ENCODE measurements at places on chromosomes 5 and 9.

DNA sequence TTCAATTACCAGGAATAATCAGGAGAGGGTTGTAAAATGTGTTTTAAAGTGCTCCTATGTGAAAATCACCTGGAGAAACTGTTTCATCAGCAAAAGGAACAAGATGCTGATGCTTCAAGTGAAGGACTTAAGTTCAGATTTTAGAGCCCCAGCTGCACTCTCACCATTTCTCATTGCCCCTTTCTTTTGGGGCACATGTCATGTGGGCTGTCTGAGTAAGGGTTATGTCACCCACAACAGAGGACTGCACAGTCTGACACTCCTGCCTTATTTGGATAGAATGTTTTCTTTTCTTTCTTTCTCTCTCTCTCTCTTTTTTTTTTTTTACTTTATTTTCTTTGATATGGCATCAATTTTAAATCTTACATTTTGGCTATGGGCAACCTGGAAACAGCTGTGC is 204.1 kb upstream of the EFNA5 start:
- DNase-seq: peak; percentile 38

DNA sequence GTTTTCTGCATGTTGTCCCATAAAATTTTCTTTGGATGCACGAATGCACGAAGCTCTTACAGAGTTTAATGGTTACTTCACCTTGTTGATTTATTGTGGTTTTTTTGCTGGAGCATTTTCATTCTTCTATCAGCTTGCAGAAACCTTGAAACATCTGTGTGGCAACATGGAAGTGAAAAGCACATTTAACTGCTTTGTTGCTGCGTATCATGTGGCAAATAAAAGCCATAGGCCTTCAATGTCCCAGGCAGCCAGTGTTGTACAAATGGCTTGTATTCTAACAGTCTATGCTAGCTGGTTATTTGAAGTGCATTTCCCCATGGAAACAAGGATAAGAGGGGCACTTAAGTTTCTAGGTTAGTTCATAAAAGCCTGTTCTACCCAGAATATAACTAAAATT is 42.5 kb upstream of the RASGRF2 start:
- no peak for DNase-seq

DNA sequence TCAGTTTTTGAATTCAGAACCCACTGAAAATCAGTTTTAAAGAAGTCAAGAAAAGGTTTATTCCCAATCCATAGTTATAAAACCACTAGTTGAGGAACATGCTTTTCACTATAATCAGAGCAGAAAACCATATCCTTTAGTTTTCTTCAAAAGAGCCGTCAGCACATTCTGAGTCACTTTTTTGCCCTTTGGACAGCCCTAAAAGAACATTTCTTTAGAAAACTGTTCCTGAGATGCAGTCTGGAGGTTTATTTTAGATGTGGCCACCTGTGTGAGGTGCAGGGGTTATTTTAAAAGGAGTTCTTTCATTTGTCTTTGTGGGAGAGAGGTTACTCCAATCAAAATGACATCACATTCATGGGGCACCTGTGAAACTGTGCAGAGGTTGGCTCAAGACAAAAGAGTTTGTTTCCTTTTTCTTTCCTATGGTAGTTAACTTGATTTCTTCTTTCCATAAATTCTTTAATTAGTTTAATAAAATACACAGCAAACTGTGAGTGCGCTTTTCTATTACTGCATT is 221.6 kb upstream of the RPS23 start:
- no peak for DNase-seq

- DNase-seq: peak; percentile 72
Measured at GRCh38 chr5:14915291-14915952, 43.8 kb upstream of the ANKH start.

DNA sequence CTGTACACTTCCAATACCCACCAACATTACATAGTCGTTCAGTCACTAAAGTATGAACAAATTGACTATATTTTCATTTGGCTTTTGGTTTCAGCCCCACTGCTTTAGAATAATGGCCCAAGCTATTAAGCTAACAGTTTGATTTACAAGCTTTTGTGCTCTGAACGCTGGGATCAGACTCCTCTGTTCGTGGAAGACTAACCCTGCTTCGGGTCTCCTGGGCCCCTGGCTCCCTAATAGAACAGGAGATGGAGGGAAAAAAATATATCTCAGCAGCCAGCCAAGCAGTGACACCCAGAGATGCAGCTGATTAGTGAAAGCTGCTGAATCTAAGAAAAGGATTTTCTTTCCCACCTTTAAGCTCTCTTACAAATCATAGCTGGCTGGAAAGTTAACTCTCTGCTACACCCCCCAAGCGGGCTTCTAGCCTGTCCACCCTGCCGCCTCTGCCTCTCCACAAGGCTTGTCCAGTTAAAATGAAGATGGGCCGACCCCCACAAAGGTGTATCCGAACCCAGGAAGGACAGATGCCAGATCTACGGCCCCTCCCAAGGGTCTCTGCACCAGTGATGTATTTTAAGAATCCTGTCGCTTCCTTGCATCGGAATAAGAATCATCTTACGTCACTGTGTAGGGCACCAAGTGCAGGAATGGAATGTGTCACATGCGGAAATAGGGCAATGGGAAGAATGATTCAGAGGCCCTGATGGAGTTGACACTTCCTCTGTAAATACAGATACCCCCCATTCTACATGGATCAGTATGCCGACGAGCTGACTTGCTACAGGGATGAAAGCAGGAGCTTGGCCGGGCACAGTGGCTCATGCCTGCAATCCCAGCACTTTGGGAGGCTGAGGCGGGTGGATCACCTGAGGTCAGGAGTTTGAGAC is 33.4 kb upstream of the BARHL1 start:
- DNase-seq: peak; percentile 46

GRCh38 chr5:10343486-10343885 is 10.0 kb upstream of the MARCHF6 start:
- no peak for DNase-seq

DNA sequence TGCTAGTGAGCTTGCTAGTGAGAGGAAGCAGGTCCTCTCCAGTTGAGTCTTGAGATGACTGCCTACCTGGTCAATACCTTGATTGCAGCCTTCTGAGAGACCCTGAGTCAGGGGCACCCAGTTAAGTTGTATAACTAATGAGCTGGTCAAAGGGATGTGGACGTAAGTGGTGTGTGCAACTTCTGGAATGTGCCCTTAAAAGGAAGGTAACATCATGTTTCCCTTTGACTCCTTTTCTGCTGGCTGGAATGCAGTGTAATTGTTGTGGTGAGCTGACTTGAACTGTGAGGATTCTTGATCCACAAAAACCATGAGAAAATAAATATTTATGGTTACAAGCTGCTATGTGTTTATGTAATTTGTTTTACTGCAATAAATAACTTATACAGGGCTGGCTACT is 2.4 kb upstream of the SNX2 start:
- peak; percentile 48 for DNase-seq

GRCh38 chr5:61995486-61995885 is 310.5 kb upstream of the KIF2A start:
- DNase-seq: peak; percentile 41

DNA sequence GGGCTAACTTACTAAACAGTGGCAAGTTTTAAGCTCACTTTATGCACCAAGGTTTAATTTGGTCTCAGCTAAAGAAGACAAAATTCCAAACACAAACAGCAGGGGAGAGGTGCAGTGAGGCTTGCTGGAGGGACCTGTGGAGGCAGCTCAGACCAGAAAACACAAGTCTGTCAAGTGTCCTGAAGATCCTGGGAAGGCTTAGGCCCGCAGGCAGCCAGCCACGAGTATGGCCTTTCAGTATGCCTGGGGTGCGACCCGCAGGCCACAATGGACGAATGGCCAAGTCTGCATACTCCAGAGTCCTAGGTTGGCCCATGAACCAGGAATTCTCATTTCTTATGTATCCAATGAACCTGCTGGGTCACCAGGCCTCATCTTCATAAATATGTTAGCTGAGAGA is 9.3 kb downstream of the CCNI2 start:
- no peak for DNase-seq

DNA sequence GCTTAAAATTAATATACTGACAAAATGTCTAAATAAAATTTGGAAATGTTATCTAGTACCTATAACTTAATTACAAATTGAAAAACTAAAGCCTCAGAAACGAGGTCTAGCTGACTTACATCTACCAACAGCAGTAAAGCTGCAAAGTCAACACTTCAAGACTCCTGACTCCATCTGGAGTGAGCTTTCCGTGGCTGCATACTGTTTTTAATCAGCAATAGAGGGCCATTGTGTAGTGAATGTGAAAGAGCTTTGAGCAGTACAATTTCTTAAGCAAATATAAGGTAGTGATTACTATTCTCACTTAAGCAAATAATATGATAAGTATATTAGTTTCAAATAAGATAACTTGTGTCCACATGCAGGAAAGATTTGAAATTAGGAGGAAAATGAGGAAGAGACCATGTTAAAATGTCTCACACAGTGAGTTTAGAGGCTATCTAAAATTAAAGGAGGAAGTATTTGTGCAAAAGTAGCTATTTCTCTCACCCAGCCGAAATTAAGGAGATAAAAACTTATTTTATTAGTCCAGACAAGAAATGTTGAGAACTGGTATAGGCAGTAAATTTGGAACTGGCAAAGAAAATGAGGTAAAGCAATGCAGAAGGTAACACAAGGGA is 6.4 kb downstream of the SPINK6 start:
- no peak for DNase-seq

- no peak for DNase-seq
Measured at GRCh38 chr9:97943308-97943855, 5.4 kb upstream of the HEMGN start.

DNA sequence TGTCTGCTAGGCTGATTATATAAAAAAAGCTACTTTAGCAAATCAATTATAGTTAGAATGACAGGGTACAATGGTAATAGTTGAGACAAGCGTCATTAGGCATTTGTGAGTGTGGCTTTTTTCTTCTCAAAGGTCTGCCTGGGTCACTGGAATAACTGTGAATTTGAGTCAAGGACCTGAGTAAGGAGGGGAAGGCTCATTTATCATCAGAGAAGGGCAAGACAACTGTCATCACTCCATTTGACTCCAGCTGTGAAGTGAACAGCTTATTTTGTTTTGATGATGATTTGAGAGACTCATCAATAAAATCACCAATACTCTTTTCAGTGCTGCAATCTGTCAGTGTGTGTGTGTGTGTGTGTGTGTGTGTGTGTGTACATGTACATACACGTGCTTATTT is 118.6 kb downstream of the MAT2B start:
- peak; percentile 40 for DNase-seq

- DNase-seq: no peak
Measured at GRCh38 chr9:93108291-93109041, 12.4 kb downstream of the CARD19 start.

GRCh38 chr9:91654527-91654926 is 230.9 kb upstream of the NFIL3 start:
- DNase-seq: no peak

GRCh38 chr9:127344368-127345000 is 52.5 kb upstream of the SLC2A8 start:
- DNase-seq: peak; percentile 56

- DNase-seq: no peak
Measured at GRCh38 chr9:135135171-135135928, 47.9 kb downstream of the OLFM1 start.

- DNase-seq: peak; percentile 72
Measured at GRCh38 chr9:130421802-130422276, 22.9 kb upstream of the ASS1 start.

DNA sequence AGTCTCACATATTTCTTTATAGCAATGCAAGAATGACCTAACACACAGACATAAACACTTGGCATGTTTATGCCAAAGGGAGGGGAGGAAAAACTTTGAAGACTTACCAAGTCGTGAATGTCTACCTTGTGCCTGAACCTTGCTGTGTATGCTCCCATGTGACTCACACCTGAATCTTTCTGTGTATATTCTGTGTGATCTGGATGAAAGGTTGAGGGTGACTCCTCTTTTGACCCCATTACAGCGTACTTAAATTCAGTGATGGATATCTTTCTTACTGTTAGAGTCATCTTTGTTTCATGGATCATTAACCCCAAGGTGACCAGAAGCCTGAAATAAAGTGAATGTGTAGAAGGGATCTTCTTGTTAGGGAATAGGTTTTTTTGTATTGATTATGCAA is 52.9 kb upstream of the PTGER4 start:
- no peak for DNase-seq

DNA sequence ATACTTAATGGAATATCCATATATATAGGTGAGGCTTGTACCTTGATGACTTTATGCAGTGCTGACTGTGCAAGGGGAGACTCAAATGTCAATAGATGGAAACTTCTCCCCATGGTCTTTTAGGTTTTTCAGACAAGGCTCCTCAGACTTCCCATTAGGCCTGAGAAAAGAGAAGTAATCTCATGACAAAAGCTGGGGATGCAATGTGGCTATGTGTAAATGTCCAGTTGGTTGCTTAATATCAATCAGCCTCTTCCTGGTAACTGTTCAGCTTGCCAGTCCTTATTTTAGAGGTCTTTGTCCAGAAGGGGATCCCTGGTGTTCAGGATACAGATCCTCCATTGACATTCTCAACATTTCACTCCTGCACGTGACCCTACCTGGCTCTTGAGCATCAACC is 621.1 kb upstream of the CDH18 start:
- no peak for DNase-seq

DNA sequence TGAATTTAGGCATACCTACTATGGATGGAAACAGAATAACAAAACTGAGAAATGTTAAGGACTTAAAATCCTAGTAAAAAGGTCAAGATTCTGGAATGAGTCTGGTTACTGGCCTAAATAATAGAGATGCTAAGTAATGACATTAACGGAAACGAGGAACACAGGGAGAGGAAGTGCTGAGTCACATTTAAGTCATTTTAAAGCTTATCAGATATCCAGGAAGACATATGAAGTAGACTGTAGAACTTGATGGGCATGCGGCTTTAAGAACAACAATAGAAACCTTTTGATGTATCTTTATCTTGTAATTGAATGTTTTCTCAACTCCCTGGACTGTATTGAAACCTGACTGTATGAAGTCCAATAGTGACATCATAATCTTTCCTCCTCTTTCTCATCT is 1251.4 kb upstream of the CDH6 start:
- no peak for DNase-seq

DNA sequence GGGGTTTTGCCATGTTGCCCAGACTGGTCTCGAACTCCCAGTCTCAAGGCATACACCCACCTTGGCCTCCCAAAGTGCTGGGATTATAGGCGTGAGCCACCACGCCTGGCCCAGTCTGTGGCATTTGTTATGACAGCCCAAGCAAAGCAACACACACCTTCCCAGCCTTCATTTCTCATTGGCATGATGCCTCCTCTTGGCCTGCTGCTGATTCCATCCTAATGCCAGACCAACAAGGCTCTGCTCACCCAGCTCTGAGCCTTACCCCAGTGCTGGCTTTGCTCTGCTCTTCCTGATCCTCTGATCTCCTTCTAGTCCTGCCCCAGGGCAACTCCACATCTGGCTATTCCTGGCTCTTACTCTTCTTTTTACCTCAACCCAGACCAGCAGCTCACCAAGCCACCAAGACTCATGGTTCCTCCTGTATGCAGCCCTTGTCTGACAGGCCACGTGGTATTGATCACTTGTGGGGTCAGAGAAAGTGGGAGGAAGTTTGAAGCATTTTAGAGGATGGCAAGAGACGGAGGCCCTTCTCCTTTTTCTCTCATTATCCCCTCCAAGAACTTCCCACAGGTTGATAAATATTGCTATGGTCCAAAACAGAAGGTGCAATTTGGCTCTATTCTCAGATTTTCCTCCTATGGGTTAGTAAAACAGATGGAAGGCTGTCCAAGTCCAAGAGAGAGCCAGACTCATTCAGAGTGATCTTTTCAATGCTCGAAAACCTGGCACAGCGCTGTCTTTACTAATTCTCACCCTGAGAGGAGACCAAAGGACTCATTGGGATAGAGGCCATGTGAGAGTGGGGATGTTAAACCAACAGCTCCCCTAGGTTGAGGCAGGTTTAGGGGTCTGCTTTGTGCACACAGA is 958 bp downstream of the CD180 start:
- DNase-seq: no peak

GRCh38 chr9:100473276-100474081 is 530 bp downstream of the TMEFF1 start:
- DNase-seq: peak; percentile 44

- no peak for DNase-seq
Measured at GRCh38 chr5:89270901-89271300, 387.9 kb upstream of the MEF2C start.

Data from fibroblast of skin of right biceps (primary cell).